ENCODE measurements at places on chromosomes 5 and 9.

DNA sequence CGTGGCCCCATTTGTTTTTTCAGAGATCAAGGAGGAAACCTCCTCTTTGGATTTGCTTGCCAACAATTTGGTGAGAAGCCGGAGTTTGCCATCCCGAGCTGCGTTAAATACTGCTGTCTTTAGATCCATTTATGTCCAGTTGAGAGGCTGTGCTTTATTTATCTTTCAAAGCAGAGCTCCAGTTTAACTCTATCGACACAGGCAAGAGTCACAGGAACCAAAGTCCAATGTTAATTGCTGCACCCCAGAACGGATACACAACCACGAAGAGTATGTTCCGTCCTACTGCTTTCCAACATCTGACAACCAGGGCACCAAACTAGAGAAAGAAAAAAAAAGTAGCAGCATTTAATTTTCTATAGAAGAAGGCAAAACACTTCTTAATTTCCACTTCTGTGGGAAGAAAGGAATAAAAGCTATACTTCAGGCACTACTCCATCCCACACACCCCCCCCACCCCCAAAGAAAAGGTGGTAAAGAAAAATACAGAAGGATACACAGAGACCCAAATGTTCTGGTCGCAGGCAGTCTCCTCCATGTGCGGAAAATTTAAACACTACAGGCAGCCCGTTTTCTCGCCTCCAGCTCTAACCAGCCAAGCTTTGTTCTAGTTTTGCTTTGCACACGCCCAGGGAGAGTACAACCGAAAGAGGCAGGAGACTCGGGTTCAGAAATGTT, 1.1 kb downstream of the FEM1C start:
- peak; percentile 61 for DNase-seq

DNA sequence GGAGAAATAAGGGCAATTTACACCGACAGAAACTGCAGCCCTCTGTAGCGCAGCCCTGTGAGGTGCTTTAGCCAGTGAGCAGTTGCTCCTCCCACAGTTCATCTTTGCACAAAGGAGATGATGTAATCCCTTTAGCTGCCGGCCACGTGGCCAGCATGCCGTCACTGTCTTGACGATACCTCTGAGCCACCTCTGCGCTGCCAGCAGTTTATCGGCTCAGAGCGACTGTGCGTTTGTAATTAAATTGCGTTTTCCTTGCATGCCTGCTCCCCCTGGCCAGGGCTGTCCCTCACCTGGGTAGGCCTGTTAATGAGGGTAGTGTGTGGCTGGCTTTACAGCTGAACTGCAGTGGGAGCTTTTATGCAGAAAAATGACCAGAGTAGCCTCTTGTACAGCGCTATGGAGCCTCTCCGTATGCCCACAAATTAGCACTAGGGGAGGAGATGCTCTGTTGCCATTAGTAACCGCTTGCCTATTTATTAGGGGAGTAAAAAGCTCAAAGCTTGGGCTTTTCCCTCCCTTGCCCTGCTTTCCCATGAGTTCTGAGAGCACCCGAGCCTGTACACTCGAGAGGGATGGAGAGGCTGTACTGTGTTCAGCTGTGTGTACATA, 107.0 kb downstream of the TRIO start:
- DNase-seq: peak; percentile 76

DNA sequence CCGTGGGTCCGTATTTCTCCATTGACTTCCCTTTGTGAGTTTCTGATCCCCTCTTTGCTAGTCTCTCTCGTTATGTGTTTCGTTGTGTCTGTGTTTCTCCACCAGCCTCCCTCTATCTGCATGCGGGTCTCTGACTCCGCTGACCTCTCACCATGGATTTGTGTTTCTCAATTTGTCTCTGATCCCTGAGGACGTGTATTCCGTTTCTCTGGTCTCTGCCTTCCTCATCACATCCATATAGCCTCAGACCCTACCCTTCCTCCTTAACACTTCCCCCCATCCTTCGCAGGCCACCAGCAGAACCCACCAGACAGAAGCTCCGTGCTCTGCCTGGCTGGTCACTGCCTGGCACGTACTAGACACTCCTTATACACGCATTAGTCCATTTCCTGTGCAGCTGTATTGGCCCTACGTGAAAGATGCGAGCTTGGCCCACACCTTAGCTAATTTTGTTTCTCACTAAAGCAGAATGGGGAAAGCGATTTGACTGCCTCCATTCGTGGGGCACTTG, 631 bp downstream of the B4GALT7 start:
- DNase-seq: peak; percentile 31

GRCh38 chr9:114757395-114757794, 48.4 kb downstream of the TNFSF15 start:
- DNase-seq: no peak

- DNase-seq: peak; percentile 65
These were observed 65.3 kb upstream of the MYO10 start for GRCh38 chr5:17001428-17001827.

DNA sequence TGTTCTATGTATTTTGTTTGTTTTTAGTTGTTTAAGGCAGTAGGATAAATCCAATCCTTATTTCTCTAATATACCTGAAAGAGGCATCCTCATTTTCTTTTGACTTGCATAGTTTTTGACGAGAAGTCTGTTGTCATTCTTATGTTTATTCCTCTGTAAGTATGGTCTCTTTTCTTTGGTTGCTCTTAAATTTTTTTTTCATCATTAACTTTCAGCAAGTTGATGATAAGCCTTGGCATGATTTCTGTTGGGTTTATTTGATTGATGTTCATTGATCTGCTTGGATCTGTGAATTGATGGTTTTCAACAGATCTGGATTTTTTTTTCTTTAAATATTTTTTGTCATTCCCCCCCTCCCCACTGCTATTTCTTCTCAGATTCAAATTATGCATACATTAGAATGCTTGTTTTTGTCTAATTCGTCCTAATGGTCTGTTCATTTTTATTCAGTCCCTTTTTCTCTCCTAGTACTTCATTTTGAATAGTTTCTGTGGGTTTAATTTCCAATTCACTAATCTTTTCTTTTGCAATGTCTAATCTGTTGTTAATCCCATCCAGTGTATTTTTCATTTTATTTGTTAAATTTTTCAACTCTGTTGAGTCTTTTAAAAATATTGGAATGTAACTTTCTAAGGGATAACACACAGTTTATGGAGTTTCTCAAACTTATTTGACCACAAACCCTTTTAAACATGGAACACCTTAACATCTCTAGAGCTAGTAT, 495.9 kb downstream of the CSNK1G3 start:
- peak; percentile 2 for DNase-seq

GRCh38 chr9:92754091-92754745, 10.4 kb downstream of the BICD2 start:
- no peak for DNase-seq

DNA sequence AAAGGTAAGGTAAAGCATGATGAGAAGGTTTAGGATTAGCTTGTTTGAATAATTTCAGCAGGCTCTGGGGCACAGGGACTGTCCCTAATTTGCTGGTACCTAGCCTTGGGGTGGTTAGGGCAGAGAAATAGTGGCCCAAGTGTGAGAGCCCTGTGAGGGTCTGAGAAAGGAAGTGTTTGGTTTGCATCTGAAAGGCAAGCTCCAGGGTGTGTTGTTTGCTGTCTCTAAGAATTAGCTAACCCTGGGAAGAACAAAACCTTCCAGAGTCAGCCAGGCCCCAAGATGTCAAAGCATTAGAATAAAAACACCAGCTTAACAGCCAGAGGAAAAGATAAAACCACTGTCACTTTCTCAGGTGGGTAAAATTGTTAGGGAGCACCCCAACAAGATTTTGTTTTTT, 31.0 kb downstream of the TMEM252 start:
- no peak for DNase-seq

DNA sequence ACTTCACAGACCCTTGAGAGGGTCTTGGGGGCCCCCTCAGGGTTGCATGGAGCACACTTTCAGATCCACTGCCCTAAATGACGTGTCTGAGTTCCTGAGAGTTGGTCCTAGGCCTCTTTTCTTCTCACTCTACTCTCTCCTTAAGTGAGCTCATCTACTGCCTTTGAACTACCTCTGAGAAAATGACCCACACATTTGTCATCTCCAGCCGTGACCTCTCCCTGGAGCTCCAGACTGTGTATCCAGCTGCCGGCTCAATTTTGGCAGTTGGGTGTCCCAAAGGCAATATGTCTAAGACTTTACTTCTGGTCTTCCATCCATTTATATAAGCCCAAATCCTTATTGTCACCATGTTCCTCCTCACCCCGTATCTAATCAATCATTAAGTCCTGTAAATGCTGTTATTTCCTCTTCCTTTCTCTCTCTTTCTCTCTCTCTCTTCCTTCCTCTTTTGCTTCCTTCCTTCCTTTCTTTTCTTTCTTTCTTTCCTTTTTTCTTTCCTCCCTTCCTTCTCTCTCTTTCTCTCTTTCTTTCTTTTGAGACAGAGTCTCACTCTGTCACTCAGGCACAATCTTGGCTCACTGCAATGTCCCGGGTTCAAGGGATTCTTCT, 51.2 kb upstream of the HSPA9 start:
- peak; percentile 43 for DNase-seq

GRCh38 chr9:82920154-82920553, 142.8 kb downstream of the RASEF start:
- no peak for DNase-seq

- DNase-seq: peak; percentile 51
These were observed 69.0 kb downstream of the MVB12B start for GRCh38 chr9:126395439-126396212.

GRCh38 chr9:11755951-11756350, 937.2 kb upstream of the TYRP1 start:
- no peak for DNase-seq

GRCh38 chr9:34983209-34983608, 6.3 kb upstream of the DNAJB5 start:
- no peak for DNase-seq

DNA sequence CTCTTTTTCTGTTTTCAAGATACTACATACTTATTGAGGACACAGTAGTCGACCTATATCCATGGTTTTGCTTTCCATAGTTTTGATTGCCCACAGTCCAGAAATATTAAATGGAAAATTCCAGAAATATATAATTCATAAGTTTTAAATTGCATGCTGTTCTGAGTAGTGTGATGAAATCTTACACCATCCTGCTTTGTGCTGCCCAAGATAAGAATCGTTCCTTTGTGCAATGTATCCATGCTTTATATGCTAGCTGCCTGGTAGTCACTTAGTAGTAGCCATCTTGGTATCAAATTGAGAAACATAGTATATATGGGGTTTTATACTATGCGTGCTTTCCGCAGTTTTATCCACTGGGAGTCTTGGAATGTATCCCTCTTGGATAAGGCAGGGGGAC, 59.0 kb downstream of the CWC27 start:
- DNase-seq: peak; percentile 30

DNA sequence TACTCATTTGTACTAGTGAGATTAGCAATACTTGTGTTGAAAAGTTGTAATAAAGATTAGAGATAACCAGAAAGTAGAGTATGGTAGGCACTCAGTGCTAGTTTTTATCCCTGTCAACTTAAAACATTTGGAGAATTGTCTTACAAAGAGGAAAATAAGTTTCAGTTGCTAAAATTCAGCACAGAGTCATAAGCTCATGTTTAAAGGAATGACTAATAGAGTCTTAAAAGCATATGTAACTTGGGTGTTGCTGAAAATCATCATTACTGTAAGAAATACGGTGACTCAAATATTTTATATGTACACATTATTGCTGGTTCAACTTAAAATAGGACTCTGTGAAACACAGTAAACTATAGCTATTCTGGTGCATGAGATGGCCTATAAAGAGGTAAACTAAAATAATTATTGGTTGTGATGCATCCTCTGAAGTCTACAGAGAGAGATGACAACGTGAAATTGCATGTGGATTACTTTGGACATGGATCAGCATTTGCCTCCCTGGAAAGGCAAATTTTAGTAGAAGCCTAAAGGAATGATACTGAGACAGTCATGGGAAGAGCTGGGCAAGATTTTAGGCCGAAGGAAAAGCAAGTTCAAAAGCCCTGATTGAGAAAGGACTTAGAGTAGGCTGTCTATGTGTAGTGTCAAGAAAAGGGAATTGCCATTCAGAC, 34.6 kb downstream of the SGCD start:
- no peak for DNase-seq

- DNase-seq: no peak
These were observed 171.4 kb upstream of the CDH10 start for GRCh38 chr5:24816206-24816605.

GRCh38 chr9:135490166-135490870, 10.2 kb upstream of the MRPS2 start:
- DNase-seq: no peak
